ENCODE measurements at places on chromosomes 16 and 17.

- DNase-seq: no peak
Observed at GRCh38 chr17:71921796-71922195, 199.0 kb upstream of the SOX9 start.

GRCh38 chr16:51150165-51150887, 744 bp downstream of the SALL1 start:
- no peak for DNase-seq

DNA sequence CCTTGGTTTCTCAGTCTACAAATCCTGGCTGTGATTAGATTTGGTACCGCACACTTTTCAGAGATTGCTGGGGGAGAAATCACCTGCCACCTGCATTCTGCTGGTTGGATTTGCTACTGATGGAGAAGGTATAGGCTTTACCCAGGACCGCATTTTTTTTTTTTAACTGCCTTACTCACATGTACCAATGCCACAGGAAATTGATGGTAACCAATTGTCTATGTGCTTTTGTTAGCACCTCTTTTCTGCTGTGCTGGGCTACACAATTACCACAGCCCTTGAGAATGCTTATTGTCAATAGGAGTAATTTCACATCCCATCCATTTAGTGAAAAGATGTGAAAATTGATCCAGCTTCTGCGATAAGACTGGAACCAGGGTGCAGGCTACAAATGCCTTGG, 74.4 kb upstream of the TANC2 start:
- DNase-seq: no peak

GRCh38 chr16:46932802-46933201, 40.7 kb downstream of the DNAJA2 start:
- no peak for DNase-seq

GRCh38 chr17:50708050-50709000, 611 bp upstream of the ANKRD40 start:
- DNase-seq: no peak

- DNase-seq: no peak
Observed at GRCh38 chr17:35147375-35147905, at the start of gene UNC45B. Gene UNC45B, plus strand, starts transcription at chr17:35147817. Its CDS starts 447 bp downstream, at chr17:35148264.

DNA sequence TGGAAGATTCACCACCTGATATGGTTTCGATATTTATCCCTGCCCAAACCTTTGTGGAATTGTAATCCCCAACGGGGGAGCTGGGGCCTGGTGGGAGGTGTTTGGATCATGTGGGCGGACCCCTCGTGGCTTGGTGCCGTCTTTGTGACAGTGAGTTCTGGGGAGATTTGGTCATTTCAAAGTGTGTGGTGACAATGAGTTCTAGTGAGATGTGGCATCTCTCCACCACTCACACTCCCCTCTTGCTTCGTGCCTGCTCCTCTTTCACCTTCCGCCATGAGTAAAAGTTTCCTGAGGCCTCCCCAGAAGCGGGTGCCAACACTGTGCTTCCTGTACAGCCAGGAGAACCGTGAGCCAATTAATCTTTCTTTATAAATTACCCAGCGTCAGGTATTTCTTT, 9.7 kb downstream of the CCDC57 start:
- DNase-seq: no peak

DNA sequence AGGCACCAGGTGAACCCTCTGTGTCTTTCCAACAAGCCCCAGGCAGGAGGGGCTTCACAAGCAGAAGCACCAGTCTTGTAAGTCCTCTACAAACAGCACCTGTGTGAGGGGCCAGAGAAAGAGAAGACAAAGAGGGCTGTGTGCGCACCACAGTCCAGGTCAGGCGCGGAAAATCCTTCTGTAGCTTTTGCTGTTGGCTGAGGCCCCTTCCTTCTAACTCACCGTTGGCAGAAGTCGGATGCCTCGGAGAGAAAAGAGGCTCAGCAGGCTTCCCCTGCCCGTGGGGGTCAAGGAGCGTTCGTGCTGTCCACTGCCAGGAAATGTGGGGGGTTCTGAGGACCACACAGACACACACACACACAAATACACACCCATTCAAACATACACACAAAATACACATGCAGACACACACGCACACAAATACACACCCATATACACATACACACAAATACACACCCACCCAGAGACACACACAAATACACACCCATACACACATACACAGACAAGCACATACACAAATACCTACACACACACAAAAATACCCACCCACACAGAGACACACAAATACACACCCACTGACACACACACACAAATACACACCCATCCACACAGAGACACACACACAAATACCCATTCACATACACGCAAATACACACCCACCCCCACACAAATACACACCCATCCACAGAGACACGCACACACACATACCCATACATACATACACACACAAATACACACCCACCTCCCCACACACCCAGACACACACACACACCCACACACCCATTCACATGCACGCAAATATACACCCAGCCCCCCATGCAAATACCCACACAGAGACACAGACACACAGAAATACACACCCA, 6.8 kb downstream of the ZG16B start:
- DNase-seq: no peak

GRCh38 chr17:79057737-79058385, 16.8 kb upstream of the ENGASE start:
- no peak for DNase-seq

DNA sequence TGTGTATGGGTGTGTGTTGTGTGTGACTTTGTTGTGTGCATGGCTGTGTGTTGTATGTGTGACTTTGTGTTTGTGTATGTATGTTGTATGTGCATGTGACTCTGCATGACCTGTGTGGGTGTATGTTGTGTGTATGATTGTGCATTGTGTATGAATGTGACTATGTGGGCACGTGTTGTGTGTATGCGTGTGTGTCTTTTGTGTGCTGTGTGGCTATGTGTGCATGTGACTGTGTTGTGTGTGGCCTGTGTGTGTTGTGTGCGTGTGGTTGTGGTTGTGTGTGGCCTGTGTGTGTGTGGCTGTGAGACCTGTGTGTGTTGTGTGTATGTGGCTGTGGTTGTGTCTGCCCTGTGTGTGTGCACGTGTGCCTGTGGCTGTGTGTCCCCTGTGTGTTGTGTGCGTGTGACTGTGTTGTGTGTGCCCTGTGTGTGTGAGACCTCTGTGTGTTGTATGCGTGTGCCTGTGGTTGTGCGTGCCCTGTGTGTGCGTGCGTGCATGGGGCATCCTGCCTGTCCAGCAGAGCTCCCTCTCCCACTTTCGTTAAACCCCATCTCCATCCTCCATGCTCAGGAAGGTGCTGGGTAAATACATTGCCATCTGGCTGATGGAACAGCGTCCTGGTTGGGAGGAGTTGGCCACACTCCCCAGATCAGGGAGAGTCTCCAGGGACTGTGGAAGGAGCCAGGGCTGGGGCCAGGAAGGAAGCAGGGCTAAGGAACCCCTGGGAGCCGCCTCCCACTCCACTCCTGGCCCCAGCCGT, 90.1 kb upstream of the GSE1 start:
- DNase-seq: no peak

- no peak for DNase-seq
Observed at GRCh38 chr16:70267516-70267915, 15.8 kb upstream of the EXOSC6 start.

- DNase-seq: no peak
Observed at GRCh38 chr16:3242709-3243108, 7.8 kb upstream of the ZNF200 start.

- DNase-seq: no peak
Observed at GRCh38 chr17:42512733-42513251, 23.2 kb upstream of the NAGLU start.

GRCh38 chr17:18965530-18966236, 13.7 kb downstream of the SLC5A10 start:
- DNase-seq: no peak

DNA sequence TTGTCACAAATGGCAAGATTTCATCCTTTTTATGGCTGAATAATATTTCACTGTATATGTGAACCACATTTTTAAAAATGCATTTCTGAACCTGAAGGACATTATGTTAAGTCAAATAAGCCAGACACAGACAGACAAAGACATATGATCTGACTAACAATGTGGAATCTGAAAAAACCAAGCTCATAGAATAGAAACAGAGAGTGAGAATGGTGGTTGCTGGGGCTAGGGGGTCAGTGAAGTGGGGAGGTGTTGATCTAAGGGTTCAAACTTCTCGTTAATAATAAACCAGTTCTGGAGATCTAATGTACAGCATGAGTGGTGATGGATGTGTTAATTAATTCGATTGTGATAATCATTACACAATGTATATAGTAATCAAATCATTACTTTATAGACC, 475.1 kb downstream of the WWOX start:
- no peak for DNase-seq

- no peak for DNase-seq
Observed at GRCh38 chr17:60358606-60359225, 33.2 kb downstream of the USP32 start.

GRCh38 chr17:50248255-50248654, 26.0 kb upstream of the TMEM92 start:
- no peak for DNase-seq

DNA sequence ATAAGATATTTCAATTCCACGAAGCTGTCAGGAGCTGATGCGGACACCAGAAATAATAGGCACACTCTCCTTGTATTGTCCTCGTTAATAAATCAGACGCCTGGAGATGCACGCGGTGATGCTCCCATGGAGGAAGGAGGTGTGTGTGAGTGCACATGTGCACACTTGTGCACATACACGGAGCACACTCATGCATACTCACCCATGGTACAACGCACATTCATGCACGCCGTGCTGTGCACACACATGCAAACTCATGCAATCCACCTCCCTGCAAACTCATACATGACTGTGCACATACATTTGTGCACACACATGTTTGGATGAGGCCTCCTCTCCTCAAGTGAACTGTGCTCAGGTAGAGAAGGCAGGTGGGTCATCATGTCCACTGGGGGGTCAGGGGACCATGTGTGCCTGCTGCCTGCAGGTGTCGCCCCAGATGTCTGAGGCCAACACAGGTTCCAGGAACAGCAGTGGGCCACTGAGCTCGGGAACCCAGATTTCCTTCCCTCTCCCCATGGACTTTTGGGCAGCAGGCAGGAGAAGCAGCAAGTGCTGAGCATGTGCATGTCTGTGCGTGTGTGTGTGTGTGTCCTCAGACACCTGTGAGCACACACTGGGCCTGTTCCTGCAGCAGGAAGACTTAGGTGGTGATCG, 165.3 kb downstream of the SDK2 start:
- DNase-seq: no peak

DNA sequence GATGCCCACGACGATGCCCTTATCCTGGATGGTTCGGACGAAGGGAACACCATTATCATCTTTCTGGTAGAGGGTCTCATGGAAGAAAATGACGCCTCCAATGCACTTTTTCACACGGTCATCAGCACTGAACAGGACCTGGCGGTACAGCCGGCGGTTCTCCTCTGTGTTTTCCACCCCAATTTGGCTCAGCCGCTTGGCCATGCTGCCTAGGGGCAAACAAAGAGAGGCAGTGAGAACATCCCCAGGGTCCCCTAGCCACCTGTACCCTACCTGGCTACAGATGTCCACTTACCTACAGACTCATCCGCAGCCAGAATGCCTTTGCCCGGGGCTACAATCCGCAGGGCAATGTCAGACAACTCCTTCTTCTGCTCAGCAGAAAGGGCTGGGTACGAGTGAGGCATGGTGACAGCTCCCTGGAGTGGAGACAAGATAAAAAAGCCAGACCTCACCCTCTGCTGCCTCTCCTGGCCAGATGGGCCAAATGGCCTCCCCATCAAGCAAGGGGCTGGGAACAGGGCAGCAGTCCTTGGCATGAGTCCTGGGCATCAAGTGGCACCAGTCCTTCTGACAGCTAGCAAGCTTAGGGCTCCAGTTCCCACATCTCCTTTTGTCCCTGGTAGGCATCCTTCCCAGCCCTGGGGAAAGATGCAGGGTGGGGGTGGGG, 1.4 kb downstream of the ALDOC start:
- DNase-seq: no peak

DNA sequence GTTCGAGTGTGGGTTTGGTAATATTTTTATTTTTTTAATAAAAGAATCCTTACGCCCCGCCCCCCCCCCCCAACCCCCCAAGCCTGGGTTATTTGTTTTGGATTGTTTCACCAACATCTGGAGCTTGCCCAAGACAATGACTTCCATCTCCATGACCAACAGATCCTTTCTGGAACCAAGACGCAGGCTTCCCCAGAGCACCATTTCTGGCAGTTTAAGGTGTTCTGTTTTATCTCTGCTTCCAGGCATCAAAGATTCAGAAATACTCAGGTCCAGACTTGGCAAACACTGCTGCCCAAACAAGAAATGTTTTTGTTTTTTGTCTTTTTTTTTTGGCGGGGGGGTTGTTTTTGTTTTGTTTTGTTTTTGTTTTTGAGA, 56.1 kb downstream of the PLXDC1 start:
- DNase-seq: no peak

DNA sequence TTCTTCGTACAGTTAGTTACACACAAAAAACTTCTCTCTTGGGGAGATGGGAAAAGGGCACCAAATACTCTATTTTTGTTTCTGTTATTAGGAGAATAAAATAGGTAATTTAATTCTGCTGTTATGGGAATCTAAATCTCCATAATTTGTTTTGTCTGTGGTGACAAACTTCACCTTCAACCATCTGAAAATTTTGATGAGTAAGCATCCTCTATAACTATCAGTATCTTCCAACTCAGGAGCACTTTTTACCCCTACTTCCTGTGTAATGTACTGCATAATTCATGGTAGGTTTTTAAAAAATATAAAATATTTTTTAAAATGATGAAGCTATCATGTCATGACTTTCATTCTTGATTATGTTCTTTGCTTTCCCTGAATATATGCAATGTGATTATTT, 33.6 kb upstream of the CNTNAP4 start:
- DNase-seq: no peak

- DNase-seq: no peak
Observed at GRCh38 chr17:59361386-59361785, 29.9 kb downstream of the YPEL2 start.

Data from left hindlimb (tissue), 1 donor.